T-helper 1 cell (primary cell): ENCODE measurements at places on chromosomes 5 and 9.

DNA sequence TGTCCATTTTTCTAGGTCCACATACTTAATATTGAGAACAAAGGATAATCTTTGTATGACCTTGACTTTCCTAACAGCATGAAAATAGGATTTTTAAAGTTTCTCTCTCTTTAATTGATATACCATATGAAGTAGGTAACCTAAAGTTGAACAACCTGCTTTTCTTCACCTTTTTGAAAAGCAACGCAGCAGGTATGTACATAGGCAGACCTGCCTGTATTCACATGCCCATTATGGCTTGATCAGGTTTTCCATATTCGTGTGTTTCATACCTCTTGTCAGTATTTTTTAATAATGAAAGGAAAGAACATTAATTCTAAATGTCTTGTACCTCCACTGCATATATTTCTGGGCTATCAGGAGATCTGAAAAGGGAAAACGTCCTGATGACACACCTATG is 1.5 kb upstream of the ADAMTSL1 start:
- DNase-seq, result no peak

- no peak for DNase-seq
These were observed 14.2 kb downstream of the NANS start for GRCh38 chr9:98070704-98071103.

DNA sequence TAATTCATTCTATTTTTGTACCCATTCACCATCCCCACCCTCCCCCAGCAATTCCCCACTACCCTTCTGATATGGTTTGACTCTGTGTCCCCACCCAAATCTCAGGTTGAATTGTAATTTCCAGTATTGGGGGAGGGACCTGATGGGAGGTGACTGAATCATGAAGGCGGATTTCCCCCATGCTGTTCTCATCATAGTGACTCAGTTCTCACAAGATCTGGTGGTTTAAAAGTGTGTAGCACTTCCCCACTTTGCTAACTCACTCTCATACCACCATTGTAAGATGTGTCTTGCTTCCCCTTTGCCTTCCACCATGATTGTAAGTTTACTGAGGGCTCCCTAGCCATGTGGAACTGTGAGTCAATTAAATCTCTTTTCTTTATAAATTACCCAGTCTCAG is 25.9 kb upstream of the TESK1 start:
- no peak for DNase-seq

- DNase-seq, result peak; percentile 40
These were observed 34.4 kb downstream of the RAD50 start for GRCh38 chr5:132591145-132591544.

DNA sequence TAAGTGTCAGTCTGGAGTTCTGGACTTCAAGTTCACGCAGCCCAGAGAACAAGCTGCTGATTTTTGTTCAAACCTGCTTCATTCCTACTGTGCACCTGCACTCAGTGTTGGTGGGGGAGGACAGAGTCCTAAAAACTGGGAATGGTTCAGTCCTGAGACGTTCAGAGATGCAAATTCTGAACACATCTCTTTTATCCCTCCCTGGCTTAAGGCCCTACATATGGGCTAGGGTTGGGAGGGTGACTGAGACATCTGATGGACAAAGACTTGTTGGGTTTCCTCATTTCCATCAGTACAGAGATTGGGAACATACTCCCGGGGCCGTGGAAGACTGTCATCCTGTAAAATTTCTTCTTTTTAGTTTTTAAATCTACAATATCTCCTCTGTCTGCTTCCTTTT is 83.0 kb upstream of the TTC23L start:
- DNase-seq, result no peak

DNA sequence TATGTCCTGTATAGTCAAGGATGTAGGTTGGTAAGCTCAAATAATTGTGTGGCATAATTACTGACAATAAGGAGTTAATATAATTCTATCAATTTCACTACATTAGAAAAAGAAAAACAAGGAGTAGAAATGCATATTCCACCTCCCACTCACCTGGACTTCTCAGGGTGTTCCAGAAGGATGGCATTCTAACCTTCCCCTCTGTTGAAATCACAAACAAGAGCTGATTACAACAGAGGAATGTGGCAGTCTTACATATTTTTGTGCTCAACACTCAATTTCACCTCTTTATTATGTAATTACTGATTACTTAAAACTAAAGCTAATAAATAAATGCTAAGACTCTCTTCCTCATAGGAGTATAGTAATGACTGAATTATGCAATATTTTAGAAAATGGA is 745.3 kb downstream of the DTWD2 start:
- no peak for DNase-seq

- DNase-seq, result no peak
These were observed 14.4 kb downstream of the FAM219A start for GRCh38 chr9:34443976-34444375.

DNA sequence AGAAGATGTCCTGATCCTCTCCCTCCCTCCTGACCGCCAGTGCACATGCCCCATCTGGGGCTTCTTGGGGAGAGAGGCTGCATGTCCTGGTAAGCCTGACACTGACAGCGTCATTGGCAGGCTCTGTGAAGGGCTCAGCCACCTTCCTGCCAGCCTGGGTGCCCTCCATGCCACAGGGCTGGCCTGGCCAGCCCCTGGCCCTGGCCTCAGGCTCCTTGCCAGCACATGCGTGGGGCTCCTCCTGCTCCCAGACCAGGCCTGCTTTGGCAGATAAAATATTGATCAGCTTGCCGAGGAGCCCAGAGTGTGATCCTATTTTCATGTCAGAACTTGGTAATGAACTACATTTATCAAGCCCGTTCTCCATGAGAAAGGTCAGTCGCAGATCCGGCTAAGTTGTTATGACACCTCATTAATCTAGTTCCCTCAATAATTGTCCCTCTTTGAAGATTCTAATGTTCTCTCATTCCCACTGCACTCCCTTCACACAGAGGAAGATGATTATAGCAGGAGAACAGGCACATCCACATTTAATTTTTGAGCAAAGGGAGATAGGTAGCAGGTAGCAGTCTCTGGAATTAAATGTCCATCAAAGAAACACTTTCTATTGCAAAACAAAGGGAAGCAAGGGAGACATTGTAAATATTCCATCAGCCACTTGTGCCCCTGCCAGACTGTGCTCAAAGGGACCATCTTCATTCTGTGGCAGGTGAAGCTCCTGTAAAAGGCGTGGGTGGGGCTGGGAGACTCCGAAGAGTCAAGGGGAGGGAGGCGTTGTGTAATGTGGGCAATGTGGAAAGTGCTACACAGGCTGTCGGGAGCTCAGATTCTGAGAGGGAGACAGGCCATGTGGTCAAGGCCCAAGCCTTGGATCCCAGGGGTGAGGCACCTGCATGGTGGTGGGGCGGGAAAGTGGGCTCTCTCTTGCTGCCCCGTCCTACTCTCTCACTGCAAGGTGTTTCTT is 272.0 kb downstream of the HSPA4 start:
- no peak for DNase-seq

DNA sequence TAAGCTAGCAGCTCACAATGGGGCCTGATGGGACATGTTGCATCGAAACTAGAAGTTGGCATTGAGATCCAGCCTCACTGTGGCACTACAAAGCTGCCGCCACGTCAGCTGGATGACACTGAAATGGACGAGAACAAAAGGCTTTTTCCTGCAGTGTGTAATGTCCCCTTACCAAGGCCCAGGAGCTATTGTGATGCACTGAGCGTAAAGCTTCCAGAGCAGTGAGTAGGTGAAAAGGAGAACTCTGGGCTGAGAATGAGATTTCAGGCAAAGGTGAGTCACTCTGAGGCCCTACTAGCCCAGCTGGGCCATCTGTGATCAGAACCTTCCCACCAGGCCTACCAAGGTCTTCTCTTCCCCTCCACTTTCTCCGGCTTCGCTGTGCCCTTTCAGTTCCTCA is 528.1 kb upstream of the KLF4 start:
- no peak for DNase-seq

- DNase-seq, result no peak
These were observed 24.7 kb upstream of the RNU6ATAC start for GRCh38 chr9:134189145-134189469.

GRCh38 chr5:8340739-8341344 is 471.9 kb downstream of the MTRR start:
- DNase-seq, result no peak

DNA sequence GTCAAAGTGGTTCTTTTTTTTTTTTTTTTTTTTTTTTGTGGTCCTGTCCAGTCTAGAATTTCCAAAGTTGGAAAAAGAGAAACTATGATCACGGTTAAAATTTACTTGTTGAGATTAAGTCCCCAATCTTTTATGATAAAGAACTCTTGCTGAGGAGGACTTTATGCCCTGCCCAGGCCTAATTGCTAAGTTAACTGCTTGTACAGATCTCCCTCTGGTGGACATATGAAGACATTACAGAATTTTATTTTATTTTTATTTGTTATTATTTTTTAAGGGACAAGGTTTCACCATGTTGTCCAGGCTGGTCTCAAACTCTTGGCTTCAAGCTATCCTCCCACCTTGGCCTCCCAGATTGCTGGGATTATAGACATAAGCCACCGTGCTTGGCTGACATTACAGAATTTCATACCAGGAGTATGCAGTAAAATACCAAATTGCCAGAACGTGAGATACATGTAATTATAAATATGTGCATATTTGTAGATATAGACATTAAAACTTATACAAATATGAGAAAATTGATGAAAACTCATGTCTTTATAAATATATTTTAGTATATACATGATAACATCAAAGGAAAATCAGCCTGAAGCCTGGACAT is 91.2 kb downstream of the RFK start:
- no peak for DNase-seq

GRCh38 chr5:173451031-173451430 is 122.8 kb upstream of the STC2 start:
- no peak for DNase-seq

DNA sequence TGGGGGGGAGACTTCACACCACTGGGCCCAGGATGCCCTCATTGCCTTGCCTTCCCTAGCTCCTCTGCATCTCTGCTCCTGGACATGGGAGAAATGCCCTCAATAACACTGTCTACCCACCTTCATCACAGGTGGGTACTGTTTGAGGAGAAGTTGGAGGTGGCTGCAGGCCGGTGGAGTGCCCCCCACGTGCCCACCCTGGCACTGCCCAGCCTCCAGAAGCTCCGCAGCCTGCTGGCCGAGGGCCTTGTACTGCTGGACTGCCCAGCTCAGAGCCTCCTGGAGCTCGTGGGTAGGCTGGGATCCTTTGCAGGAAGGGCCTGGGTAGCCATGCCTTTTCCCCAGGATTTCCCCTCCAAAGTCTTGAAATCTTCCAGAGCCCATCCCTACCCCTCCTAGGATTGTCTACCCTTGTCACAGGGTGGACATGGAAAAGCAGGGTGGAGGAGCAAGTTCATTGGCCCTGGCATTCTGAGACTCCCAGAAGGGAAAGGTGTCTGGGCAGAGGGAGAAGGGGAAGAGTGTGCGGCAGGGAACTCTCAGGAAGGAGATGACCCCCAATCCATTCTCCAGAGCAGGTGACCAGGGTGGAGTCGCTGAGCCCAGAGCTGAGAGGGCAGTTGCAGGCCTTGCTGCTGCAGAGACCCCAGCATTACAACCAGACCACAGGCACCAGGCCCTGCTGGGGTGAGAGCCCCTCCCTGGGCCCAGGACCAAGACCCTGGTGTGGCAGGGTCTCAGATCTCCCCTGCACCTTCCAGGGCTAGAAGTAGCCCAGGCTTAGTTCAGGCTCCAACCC is 886 bp downstream of the SLC4A9 start:
- DNase-seq, result no peak

GRCh38 chr9:137564817-137565411 is 13.2 kb downstream of the MRPL41 start:
- DNase-seq, result no peak

- DNase-seq, result no peak
These were observed 22.4 kb downstream of the LYRM7 start for GRCh38 chr5:131193106-131193505.

GRCh38 chr5:173688703-173689102 is 72.3 kb upstream of the BOD1 start:
- no peak for DNase-seq

DNA sequence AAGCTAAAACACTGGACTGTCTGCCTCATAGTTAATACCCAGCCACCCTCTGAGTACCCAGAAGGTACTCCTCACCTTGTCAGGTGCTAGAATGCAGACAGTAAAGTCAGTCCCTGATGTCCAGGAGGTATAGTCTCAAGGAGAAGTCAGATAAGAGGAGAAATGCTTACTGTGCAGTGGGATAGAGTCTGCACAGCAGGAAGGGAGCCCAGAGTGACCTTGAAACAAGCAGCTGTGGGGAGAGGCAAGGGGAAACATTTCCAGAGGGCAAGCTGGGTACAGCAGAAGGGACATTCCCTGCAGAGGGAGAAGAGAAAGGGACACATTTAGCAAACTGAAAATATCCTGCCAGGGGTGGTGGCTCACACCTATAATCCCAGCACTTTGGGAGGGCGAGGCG is 122.7 kb downstream of the GCNT1 start:
- no peak for DNase-seq

DNA sequence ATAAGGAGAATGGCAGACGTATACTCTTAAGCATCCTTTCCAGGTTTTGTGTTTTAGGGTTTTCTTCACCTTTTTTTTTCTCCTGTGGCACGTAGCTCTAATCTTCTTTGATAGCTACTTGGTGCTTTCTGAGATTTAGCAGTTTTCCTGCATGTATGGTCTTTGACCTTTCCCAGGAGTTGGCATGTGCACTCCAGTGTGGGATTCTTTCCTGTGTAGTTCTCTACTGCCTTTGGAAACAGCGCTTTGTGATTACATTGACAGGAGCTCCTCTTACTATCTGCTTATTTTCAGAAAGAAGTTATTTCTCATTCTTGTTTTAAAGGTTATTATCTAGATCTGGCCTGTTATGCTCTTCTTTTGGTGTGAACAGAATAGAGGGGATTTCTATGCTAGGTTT is 65.5 kb downstream of the UNC13B start:
- no peak for DNase-seq

- no peak for DNase-seq
These were observed 45.7 kb upstream of the KCNN2 start for GRCh38 chr5:114316167-114316566.

- no peak for DNase-seq
These were observed 22.9 kb downstream of the ADAM19 start for GRCh38 chr5:157552650-157553049.

DNA sequence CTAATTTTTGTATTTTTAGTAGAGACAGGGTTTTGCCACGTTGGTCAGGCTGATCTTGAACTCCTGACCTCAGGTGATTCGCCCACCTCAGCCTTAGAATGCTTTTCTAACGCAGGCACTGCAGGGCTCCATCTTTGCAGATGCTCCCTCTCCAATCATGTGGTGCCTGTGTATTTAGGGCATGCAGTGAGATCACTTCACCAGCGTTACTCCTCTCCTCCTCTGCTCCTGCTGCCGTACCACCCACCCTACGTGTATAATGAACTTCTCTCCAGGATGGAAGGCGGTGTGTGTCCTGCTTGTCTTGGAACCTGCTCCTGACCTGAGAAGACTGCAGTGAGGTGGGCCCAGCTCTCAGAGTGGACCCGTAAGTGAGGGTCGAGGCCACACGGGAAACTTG is 13.6 kb upstream of the CFAP157 start:
- no peak for DNase-seq

DNA sequence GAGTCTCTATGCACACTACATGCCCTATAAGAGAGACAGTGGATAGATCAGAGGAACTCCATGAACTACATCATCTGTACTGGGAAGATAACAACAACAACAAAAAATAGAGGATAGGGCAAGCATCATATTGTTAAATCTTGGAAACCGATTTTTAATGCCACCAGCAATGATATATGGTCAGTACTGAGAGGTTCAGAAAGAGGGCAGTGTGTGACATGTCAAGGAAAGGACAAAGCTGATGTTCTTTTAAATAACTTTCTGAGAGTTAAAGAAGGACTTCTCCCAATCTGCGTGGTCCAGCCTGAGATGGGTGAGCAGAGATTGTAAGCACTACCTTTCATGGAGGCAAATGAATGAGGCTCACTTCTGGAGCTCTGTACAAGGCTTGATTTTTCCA is 62.0 kb upstream of the PHF24 start:
- DNase-seq, result no peak
